ENCODE measurements at places on chromosomes 12 and 14.
A peak's percentile ranks its signal among the peaks of the same experiment; 100 is the strongest.

GRCh38 chr14:68230950-68231717 is 411.6 kb downstream of the RAD51B start:
- no peak for DNase-seq

DNA sequence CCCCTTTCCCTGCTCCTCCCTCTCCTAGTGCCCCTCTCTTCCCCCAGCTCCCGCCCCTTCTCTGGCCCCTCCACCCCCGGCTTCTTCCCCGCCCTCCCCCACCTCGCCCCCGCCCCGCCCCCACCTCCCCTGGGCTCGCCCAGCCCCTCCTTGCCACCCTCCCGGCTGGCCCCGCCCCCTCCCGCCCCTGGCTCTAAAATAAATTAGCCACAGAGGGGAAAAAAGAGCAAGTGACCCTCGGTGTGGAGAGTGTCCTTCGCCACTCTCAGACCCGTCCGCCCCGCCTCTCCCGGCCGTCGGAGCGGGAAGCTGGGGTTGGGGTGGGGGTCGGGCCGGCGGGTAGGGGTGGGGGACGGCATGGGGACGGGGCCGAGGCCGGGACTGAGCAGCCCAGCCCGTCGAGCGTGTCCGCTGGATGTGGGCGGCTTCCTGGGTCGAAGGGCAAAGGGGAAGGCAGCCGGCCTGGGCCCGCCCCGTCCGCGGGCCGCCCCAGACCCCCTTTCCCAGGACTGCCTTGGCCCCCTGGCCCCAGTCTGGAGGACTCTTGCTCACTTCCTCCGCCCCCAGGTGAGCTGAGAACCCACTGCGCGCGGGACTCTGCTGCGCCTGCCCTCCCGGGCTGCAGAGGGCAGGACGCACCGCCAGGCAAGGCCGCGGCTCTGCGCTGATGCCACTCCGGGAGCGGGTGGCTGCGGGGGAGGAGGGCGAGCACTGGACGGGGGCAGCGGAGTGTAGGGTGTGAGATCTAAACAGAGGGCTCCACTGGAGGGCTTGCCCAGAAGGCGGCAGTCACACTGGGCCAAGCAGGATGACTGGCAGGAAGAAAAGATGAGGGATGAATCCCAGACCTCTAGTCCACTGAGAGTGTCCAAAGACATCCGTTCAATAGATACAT is 570 bp upstream of the FIGNL2 start:
- peak; percentile 41 for DNase-seq

DNA sequence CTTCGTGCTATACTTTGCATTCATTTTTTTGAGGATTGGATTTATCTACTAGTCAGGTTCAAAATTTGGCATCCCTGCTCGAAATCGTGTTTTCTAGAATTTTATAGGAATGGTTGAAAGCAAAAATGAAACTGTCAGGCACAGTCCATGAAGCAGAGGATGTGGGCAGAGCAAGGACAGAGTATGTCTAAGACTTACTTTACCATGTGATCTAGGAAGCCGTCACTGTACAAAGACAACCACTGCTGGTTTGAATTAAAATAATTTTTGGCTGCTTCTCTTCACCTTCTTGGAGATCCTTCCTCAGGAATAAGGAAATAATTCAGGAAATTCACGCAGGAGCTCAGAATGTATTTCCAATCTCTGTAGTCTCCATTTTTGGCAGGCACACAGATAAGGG is 31.6 kb upstream of the SGPP1 start:
- peak; percentile 20 for DNase-seq

DNA sequence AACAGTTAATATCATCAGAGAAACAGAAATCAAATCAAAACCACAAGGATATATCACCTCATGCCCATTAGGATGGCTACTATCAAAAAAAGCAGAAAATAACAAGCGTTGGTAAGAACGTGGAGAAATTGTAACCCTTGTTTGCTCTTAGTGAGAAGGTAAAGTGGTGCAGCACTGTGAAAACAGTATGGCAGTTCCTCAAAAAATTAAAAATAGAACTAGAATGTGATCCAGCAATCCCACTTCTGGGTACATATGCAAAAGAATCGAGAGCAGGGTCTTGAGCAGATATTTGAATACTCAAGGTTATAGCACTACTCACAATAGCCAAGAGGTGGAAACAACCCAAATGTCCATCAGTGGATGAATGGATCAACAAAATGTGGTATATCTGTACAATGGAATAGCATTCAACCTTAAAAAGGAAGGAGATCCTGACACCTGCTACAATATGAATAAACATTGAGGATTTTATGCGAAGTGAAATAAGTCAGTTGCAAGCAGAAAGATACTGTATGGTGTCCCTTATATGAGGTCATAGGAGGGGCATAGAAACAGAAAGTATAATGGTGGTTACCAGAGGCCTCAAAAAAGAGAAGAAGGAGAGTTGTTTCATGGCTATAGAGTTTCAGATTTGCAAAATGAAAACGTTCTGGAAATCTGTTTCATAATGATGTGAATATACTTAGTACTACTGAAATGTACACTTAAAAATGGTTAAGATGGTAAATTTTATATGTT is 131.0 kb upstream of the EEA1 start:
- DNase-seq, result no peak

DNA sequence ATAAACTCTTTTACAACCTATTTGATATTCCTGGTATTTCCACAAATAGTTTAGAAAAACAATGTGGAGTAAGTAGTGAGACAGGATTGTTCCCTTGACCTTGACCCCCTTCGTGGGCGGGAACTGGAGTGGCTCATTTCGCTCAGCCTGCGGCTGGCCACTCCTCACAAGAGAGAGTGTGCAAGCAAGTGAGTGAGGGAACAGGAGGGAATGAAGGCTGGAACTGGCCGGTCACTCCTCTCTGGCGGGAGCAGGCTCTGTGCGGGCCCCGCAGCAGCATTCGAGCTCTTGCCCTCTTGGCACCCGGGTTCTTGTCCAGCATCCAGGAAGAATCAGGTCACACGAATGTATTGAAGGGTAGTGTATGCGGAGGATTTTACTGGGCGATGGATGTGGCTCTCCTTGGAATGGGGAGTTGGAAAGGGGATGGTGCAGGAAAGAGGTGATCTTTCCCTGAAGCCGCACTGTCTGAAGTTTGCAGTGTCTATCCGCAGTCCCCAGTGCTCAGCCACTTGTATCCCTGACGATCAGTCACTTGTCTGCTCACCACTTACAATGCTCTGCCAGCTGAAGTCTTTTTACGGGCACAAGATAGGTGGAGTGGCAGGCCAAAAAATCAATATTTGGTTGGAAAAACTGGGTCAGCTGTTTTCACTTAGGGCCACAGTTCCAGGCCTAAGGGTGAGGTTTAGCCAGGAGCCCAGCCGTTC is 28.0 kb upstream of the TXNRD1 start:
- DNase-seq, result no peak

GRCh38 chr14:94885481-94886155 is 115.7 kb upstream of the GSC start:
- no peak for DNase-seq

GRCh38 chr12:40832668-40833067 is 140.4 kb downstream of the CNTN1 start:
- peak; percentile 3 for DNase-seq

DNA sequence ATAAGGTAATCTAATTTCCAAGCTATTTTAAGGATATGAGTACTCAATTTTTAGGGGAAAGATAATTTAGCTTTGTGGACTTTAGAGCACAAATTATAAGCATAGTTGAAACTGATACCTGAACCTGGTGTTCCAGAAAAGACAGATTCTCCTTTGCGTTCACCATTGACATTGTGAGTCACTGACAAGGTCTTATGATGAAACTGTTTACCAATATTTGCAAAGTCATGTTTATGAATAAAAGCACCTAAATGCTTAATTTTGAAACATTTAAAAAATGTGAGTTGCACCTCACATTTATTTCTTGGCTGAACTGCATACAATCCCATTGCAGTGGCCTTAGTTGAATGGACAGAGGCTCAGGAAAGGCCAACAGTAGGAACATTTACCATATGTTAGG is 3.9 kb downstream of the BCAT1 start:
- no peak for DNase-seq

DNA sequence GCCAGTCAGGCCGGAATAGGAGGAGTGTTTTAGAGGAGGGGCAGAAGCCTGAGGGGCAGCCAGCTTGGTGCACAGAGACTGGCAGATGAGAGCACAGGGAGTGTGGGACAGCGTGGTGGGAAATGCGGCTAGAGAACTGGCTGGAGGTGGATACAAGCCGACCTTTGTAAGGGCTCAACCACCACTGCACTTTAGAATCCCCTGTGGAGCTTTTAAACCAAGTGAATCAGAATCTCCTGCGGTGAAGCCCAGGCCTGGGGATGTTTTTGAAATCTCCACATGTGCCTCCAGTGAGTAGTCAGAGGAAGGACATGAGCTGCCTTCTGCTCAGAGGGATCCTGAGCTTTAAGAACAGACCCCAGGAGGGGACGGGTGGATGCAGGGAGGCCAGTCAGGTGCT is 10.9 kb upstream of the PCED1B start:
- no peak for DNase-seq

DNA sequence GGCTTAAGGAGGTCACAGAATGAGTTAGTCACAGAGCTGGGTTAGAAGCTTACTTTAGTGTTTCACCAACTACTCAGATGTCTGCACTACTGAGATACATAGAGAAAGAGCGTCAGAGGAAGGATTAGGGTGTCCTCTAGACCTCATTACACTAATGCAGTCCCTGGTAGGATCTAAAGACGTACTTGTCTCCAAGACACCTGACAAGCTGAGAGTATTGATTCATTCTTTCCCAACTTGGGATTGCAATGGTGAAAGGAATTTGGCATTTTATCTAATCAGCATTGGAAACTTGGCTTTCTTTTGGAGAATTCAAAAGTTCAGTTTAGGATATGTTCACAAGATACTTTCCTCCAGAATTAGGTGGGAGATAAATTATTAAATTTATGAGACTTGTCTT is 402.1 kb downstream of the ZFP36L1 start:
- DNase-seq, result peak; percentile 30

GRCh38 chr14:105311838-105312237 is 2.7 kb upstream of the PACS2 start:
- DNase-seq, result no peak

- peak; percentile 30 for DNase-seq
Observed at GRCh38 chr12:120365675-120366340, 3.2 kb downstream of the MSI1 start.

- DNase-seq, result no peak
Observed at GRCh38 chr12:1779783-1780182, 40.6 kb upstream of the LRTM2 start.

GRCh38 chr14:50985124-50985858 is 41.0 kb upstream of the PYGL start:
- DNase-seq, result no peak

GRCh38 chr12:68971404-68971803 is 38.4 kb upstream of the CPM start:
- DNase-seq, result peak; percentile 39

- no peak for DNase-seq
Observed at GRCh38 chr14:22535916-22536315, 53.1 kb downstream of the DAD1 start.

DNA sequence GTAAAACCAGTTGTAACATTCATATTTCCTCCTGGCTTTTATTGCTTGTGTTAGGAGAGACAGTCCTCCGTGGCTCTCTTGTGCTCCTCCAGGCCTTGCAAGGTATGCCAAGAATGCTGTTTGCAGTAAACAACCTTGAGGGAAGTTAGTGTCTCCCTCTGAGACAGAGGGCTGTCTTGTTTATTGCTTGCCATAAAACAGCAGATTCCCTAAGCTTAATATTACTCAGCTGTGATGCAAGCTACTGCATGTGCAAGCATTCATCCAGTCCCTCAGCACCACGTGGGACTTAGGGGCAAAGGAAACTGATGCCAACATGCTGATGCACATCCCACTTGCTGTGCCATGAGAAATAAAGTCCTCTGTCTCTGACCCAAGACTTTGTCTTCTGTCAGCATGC is 6.6 kb downstream of the POMT2 start:
- peak; percentile 41 for DNase-seq

- no peak for DNase-seq
Observed at GRCh38 chr12:19066475-19067001, 63.0 kb upstream of the PLEKHA5 start.

DNA sequence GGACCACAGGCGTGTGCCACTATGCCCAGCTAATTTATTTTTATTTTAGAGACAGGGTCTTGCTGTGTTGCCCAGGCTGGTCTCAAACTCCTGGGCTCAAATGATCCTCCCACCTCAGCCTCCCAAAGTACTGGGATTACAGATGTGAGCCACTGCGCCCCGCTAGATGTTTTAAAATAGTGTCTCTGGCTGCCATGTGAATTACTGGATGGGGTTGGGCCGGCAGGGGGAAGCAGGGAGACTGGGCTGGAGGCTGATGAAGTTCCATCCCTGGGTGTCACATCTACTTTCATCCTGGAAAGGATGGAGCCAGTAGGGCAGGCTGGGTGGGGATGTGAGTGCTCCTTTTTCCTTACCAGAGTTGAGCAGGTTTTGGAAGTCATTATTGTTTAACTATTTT is 46.1 kb downstream of the DNAH10 start:
- DNase-seq, result no peak

DNA sequence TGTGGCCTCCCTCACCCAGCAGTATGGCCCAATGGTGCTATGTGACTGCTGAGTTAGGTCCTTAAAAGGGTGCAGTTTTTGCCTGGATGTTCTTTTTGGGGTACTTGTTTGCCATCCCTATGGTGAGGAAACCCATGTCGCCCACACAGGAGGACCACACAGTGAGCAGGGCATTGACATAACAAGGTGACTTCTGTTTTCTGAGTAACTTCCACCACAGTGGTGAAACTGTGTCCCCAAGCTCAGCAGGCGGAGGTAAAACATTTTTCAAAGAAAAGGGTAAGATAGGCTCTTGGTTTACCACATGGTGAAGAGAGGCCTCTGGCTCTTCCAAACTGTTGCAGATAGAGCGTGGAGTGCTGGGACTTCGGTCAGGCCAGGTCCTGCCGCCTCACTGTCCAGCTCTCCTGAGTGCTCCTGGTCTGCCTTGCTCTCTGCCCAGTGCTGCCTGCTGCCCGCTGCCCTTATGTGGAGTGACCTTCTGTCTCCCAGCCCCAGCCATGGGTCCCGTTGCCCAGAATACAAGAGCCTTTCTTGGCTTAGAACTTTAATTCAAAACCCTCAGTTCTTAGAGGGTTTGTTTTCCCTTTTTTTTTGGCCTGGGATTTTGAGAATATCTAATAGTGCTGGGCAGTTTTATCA is 54.0 kb downstream of the TRAF3 start:
- DNase-seq, result no peak

DNA sequence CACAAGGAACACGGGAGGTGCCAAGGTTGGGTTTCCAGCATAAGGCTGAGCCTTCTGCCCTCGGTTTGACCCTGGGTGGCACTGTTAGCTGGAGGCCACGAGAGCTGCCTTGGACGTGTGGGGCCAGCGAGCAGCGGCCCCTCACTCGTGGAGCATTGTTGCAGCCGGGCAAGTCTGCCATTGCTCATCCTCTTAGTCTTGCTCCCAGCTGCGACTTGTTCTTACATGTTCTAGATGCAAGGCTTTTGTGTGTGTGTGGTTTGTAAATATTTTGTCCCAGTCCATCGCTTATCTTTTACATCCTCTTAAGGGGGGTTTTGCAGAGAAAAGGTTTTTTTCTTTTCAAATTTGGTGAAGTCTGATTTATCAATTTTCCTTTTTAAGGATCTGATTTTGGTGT is 21.1 kb upstream of the C1S start:
- DNase-seq, result no peak

DNA sequence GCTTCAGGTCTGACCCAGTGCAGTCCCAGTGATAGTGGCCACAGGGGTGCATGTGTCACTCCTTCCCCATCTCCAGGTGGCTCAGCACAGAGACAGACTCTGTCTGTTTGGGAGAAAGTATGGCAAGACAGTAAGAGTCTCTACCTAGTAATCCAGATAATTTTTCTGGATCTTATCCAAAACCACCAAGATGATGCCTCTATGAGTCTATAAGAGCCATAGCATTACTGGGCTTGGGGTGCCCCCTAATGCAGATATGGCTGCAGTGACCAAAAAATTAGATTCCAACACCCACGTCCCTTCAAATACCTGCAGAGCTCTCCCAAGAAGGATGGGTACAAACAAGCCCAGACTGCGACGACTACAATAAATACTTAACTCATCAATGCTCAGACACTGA is 123.8 kb downstream of the GRIP1 start:
- DNase-seq, result no peak
